ENCODE measurements at places on chromosomes 7 and 10.

DNA sequence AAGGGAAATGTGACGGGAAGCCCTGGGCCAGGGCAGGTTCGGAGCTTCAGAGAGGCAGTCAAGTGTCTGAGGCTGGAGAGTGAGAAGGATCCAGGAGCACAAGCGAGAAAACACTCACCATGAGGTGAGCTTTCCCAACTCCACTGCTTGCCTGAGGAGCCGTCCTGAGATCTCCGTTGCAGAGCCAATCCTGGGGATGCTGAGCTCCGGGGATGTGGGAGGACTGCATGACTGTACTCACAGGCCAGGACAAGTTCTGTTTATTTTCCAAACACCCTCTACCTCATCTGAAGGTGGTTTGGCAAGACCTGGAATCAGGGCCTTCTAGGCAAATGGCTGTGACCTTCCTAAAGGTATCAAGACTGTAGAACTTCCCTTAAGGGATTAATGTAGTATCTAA, 38.7 kb downstream of the GLI3 start:
- no peak for DNase-seq

- no peak for DNase-seq
Measured at GRCh38 chr10:29646238-29646902, 11.6 kb upstream of the SVIL start.

- no peak for DNase-seq
Measured at GRCh38 chr7:7129381-7129780, 53.0 kb upstream of the C1GALT1 start.

DNA sequence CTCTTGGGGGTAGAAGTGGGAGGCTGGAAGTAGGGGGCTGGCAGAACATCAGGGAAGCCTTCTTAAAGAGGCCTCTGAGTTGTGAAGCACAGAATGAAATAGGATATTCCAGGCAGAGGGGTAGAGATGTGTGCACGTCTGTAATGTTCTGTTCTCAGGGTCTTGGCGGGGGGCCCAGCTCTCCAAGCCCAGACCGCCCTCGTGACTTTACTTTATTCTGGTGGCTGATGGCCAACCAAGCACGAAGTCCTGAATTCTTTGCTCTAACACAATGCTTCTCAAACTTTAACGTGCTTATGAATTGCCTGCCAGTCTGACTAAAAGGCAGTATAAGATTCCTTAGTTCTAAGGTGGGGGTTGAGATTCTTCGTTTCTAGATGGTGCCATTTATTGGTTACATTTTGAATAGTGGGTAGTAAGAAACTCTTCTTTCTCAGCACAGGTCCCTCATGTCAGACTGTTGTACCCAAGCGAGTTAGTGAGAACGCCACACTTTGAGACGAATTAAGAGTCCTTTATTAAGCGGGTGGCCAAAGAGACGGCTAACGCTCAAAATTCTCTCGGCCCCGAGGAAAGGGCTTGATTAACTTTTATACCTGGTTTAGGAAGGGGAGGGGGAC, 8.2 kb downstream of the PRXL2A start:
- DNase-seq = no peak

GRCh38 chr10:14653271-14654161, 121.2 kb downstream of the FAM107B start:
- no peak for DNase-seq

- DNase-seq = no peak
Measured at GRCh38 chr7:37247861-37248260, 200.8 kb downstream of the ELMO1 start.

DNA sequence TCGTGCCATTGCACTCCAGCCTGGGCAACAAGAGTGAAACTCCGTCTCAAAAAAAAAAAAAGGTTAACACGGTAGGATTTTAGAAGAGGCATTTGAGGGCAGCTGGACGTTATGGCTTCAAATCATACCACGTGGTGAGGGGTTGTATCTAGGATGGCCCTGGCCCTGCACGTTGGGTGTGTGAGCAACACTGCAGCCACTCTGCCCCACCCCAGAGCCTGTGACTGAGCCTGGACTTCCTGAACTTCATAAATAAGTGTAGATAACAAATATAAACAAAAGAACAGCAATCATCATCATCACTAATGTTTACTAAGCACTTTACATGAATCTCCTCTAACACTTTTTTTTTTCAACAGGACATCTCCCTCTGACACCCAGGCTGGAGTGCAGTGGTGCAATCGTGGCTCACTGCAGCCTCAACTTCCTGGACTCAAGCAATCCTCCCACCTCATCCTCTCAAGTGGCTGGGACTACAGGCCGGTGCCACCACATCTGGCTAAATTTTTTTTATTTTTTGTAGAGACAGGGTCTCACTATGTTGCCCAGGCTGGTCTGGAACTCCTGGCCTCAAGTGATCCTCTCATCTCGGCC, 169.5 kb upstream of the FRMD4A start:
- no peak for DNase-seq

DNA sequence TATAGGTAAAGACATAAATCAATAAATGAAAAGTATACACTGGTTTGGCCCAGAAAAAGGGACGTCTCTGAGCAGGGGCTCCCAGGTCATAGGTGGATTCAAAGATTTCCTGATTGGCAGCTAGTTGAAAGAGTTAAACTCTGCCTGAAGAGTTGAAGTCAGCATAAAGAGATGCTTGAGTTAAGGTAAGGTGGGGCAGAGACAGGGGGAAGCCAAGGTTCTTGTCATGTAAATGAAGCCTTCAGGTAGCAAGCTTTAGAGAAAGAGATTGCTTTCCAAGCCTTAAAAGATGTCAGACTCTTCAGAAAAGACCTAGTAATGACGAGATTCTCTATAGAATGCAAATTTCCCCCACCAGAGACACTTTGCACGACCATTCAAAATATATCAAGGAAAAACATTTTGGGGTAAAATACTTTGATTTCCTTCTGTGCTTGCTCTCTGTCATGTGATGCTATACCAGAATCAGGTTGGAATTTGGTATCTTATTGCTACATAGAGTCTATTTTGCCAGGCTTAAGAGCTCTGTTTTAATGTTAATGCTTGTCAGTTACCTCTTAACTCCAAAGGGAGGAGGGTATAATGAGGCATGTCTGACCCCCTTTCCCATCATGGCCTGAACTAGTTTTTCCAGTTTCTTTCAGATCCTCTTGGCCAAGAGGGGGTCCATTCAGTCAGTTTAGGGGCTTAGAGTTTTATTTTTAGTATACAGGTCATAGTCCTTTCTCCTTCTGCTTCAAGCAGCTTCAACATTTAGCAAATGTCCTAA, 429.6 kb downstream of the ADRA2A start:
- no peak for DNase-seq

- DNase-seq = no peak
Measured at GRCh38 chr7:114759347-114760062, 162.4 kb upstream of the MDFIC start.

DNA sequence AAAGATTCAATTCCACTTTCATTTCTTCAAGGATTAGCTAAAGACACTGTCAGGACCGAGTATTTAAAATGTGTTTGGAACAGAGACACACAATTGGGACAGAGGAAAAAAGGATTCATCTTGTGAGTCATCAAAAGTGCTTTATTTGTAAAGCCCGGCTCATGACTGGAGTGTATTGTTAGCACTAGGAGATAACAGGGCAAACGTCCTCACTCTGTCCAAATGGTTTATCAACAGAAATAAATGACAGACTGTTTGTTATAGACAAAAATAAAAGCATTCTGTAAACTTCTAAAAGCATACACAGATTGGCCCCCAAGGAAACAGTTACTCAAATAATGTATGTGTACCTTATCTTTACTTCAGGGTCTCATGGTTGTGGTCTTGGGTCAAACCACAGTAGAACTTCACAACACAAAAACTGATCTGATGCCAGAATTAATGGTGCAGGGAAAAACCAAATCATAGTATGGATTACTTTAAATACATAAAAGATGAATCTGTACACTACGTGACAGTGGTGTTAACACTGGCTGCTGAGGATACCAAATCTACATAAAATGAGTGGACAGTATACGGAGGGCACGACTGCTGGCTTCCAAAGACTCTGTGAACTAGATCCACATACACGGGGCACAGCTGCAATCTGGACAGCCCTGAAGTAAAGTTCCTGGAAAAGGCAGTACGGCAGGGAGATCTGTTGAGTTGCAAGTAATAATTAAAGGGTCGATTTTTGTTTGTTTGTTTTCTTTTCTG, 179.4 kb downstream of the PIP4K2A start:
- DNase-seq = no peak

DNA sequence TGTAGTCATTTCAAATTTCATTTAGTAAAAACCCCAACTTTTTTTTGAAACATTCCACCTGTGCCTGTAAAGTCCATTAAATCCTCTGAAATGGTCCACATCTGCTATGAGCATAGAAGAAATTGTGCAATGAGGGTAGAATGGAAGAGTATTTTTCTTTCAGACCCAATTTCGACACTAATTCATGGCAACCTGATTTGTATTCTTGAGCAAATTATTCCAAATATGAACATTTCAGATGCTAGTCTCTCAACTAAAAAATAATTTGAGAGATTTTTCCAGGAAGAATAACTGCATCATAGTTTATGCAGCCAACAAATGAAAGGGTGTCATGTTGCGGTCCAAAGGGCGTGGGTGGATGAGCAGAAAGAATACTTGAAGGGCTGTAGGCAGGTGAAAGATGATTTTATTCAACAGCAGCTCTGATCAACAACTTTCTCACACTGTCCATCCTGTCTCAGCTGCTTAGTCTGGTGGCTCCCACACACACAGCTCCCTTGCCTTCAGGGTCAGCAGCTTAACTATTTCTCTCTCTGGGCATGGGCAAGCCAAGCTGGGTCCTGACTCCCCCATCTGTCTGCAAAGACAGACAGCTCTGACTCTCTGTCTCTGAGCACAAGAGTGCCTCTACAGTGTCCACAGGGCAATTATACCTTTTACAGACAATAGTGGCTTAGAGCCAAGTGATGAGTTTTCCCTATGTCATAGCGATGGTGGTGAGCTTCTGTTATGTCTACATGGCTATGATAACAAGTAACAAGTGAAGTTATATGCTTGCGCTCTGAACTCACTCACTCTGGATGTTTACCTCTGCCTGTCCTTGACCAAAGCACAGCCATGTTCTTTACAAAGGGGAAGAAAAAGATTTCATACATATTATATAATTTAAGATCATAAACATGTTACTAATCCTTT, 11.5 kb downstream of the STEAP2 start:
- DNase-seq = no peak

DNA sequence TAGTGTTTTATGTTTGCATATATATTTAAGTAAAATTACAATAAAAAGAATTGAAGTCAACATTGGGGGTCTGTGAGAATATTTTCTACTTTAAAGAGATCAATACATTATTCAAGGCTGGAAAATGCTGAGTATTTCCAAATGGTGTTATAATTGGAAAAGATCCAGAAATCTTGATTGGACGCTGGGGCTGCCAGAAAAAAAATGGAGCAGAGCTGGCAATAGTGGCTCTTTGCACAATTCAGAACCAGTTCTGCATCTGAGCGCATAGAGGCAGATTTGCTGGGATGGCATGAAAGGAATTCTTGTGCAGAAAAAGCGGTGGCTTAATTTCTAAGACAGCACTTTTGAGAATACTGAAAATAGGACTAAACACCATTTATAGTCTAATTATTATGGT, 10.8 kb upstream of the VWC2 start:
- no peak for DNase-seq

- no peak for DNase-seq
Measured at GRCh38 chr10:84243759-84244158, 1.1 kb upstream of the RGR start.

DNA sequence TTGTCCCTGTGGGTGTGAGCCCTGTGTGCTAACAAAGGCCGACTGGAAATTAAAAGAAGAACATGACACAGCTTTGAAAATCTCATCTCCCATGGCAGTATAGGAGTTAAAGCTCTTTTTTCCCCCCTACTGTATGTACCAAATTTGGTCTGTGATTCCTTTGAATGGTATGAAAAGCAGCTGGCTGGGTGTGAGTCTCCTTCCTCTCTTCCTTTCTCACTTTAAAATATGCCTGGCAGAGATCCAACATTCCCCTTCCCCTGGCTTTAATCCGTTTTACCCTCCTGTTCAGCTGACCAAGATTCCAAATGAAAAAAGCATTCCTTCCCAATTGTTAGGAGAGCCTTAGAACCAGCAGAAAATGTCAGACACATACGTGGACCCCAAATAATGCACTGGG, 225.0 kb upstream of the CELF2 start:
- DNase-seq = no peak

DNA sequence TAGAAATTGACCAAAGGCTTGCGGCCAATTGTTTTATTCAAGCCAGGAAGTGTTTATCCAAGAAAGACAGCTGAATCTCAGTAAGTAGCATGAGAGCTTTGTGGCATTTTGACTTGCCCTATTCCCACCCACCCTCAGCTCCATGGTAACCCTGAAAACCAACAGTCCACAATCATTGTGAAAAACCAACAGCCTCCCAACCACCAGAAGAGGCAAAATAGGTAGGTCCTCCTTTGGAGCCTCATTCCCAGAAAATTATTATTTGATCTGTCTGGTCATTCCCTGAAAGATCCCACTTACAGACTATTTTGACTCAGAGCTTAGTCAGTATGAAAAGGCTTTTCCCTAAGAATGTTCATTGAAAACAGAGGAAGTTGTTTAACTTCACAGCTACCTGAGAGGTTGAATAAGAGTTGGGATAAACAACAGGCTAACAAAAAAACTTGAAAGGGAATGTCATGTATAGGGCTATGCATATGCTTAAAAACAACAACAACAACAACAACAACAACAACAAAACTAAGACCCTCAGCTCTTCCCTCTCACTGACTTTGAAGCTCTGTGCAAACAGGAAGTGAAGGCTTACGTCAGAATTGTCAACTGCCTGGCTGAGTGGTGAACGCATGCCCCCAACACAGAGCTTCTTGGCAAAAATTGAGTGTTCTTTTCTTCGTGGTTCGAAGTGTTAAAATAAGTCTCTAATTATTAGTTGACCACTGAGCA, 11.2 kb downstream of the KPNA7 start:
- no peak for DNase-seq

DNA sequence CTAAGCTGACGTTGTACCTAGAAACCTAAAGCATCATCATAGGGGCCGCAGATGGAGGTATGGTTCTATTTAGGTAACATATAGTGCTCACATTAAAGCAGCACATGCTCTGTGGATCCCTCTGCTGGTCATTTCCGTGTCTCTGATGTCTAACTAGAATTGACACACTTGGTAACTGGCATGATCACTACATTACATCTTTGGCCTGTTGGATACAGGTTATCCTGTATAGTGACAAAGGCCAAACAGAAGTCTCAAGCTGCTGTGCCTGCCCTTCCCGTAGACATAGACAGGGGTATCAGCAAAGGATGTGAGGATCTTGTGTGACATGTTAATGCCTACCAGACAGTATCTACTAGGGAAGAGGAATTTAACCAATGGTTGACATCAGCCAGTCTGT, 51.2 kb downstream of the KIF5B start:
- no peak for DNase-seq

GRCh38 chr10:34046506-34047034, 712.1 kb upstream of the NRP1 start:
- DNase-seq = no peak

GRCh38 chr10:17872191-17873091, 63.3 kb downstream of the MRC1 start:
- no peak for DNase-seq

- no peak for DNase-seq
Measured at GRCh38 chr7:158257001-158257400, 330.6 kb downstream of the PTPRN2 start.

Data from stimulated activated CD8-positive, alpha-beta memory T cell treated with anti-CD3 and anti-CD28 coated beads, Interleukin-15, amount 100 ng/mL, for 24 hours (primary cell).